ENCODE measurements at places on chromosomes 5 and 9.

- no peak for DNase-seq
Observed at GRCh38 chr5:483434-484140, 40.6 kb downstream of the EXOC3 start.

GRCh38 chr5:168362097-168362885 lies 70.8 kb downstream of the WWC1 start:
- DNase-seq, result no peak

GRCh38 chr9:132622159-132622558 lies 39.8 kb downstream of the BARHL1 start:
- DNase-seq, result no peak

DNA sequence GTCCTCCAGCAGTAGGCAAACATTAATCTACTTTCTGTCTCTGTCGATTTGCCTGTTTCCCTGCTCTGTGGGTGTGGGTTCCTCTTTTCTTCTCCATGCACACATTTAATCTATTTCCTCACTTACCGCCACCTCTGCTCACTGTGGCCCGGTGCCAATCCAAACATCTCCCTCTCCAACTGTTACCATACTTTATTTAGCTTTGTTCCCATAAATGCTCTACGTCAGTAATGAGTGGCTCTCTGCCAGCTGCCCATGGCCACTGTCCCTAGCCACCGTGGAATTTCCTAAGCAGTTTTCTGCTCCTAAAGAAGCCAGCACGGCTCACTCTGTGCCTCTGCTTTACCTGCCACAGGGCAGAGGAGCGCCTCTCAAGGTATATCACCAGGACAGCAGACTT lies 19.5 kb upstream of the GOLPH3 start:
- DNase-seq, result peak; percentile 95

DNA sequence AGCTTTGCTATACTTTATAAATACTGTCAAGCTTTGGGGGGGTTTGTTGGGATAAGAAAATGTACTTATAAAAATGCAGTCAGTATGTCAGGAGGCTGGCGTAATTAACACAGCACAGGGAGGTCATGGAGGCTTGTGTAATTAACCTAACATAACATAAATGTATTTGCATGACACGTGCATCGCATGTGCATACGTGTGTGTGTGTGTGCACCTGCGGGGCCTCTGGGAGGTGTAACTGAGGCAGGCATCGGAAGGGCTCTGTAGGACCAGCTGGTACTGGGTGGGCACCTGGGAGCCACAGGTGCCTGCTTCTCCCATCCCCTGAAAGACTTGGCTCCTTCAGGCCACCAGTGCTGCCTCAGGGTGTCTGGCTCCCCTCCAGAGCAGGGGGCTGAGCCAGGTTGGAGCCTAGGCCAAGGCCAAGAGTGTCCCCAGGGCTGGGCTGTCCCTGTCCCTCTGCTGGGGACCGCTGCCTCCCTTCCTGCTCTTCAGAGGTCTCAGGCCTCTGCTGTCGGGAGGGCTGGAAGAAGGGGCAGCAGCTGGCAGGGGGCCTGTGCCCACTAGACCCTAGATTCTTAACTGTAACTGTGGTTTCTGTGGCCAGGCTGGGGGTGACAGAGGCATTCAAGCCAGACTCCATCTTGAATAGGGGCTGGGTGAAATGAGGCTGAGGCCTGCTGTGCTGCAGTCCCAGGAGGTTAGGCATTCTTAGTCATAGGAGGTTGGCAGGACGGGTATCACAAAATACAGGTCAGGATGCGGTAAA lies 9.0 kb downstream of the FCN2 start:
- no peak for DNase-seq

DNA sequence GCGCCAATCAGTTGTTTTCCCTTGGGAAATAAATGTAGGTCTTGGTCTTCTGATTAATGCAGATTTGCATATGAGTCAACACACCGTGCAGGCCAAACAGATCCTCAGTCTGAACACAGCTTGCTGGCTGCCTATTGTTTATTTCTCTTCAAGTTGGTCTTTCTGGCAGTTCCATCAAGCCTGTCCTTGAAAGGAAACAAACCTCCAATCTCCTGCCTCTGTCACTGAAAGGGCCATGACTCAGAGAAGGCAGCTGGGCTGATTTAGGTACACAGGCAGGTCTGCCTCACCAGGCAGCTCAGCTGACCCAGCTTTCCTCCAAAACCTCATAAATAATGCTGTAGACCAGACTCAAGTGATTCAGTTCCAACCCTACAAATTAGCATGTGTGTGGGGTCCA lies 175.9 kb downstream of the MAN2A1 start:
- DNase-seq, result no peak

- DNase-seq, result no peak
Observed at GRCh38 chr5:24643880-24644279, 898 bp downstream of the CDH10 start.

DNA sequence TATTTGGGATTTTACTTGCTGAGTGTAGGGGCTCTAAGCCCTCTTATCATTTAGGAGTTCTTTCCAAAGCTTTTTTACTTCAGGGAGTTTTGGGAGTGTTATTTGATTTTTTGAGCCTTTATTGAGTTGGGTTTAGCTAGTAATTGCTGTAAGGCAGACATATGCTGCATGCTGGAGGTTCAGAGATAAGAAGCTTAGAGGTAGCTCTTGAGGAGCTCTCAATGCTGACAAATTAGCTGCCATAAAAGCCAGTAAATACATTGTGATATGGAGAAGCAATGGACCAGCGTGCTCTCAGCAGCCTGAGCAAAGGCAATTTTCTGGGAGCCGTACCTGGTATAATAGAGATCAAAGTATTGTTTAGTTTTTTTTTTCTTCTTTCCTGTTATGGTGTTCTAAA lies 11.6 kb downstream of the ARHGEF28 start:
- DNase-seq, result no peak

- DNase-seq, result peak; percentile 37
Observed at GRCh38 chr9:125558453-125559092, 148.4 kb downstream of the MAPKAP1 start.

DNA sequence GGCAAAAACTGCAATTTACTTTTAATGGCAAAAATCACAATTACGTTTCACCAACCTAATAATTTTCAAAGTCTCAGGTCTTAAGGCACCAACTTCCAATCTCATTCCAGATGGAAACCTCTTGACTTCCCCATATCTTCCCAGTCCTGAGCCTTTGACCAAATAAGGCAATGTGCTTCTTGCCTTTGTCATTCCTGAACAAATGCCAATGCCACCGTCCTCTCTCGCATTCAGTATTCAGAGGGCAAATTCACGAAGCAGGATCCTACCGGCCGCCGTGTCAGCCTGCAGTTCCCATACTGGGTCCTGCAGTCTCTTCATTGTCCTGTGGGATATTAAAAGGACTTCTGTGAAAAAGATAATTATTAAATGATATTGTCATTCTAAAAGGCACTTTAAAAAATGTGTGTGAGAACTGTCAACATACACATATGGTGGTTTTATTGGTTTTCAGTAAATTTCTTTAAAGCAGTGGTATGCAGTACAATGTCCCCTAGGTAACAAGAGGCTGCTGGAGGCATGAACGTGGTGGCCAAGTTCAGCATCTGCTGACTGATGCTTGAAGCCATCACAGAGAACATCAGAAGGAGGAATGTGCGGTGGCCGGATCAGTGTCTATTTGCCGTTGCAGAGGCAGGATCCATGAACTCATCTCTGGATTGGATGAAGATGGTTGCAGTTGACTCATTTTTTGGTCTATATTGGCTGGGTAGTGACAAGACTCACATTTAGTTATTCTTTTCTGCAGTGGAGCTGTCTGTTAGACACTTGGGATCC lies 101.4 kb upstream of the IRX4 start:
- no peak for DNase-seq

DNA sequence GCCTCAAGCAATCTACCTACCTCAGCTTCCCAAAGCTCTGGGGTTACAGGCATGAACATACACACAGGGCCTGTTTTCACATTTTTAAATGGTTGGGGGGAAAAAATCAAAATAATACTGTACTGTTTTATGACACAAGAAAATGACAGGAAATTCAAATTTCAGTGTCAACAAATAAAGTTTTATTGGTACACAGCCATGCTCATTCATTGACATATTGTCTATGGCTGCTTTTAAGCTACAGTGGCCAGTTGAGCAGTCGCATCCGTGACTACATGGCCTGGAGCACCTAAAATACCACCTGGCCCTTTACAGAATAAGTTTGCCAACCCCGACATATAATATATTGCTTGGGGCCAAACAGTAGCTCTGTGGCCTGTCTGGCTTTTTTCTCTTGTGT lies 56.4 kb upstream of the GGTA1 start:
- no peak for DNase-seq

- no peak for DNase-seq
Observed at GRCh38 chr5:72036951-72037350, 70.3 kb upstream of the MAP1B start.

- no peak for DNase-seq
Observed at GRCh38 chr5:76050134-76050533, 33.0 kb upstream of the SV2C start.

DNA sequence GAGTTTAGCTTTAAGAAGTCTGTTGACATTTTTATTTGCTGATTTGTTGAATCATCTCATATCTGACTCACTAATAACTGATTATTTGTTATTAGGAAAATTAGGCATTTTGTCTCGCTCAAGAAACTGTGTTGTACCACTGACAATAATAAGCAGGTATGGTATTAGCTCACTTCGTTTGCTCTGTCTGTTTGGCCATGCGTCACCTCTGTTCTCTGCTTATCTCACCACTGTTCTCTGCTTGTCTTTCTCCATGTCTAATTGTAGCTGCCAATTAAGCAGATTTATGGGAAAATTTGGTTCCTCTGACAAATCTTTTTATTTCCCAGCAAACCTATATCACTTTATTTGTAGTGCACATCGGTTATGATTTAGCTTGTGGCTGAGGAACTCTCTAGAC lies 138.9 kb downstream of the WDR41 start:
- DNase-seq, result no peak

DNA sequence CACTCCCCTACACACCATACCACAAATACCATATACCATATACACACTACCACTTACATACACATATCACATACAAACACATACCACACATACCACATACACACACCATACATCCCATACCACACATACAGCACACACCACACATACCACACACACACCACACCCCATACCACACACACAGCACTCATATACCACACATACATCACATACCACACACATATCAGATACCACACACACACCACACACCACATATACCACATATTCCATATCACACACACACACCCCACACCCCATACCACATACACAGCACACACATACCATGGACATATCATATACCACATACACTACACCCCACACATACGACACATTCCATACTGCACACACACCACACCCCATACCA lies 276.6 kb downstream of the GADD45G start:
- no peak for DNase-seq

DNA sequence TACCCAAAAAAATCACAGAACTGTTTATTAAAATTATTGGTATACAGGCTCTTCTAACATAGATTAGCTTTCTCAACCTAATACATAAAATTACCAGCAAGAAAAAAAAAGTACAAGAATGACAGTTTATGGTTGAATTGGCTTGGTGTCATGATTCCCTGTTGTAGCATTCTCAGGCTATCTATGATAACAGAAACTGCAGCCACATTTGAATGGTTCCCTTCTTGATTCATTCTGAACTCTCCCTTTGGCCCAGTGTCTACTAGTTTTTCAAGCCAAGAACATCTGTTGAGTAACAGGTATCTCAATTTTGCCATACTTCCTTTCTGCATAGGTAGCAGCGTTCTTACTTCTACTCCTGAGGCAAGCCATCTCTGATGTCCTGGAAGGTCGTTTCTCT lies 3.0 kb downstream of the SPIN1 start:
- DNase-seq, result no peak

DNA sequence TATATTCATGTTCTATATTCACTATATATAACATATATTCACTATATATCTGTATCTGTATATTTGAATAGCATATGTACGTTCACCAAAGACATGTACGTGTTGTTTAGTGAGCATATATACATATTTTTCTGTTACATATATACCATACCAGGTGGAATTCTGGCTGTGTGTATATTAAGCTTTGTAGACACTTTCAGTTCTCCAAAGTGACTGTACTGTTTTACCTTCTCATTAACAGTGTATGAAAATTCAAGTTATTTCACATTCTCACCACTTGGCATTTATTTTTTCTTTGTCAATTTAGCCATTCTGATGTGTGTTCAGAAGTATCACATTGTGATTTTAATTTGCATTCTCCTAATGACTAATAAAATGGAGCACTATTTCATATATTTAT lies 52.2 kb downstream of the DROSHA start:
- no peak for DNase-seq

- DNase-seq, result peak; percentile 40
Observed at GRCh38 chr5:171418982-171419687, at the start of gene FGF18. Gene FGF18 (plus strand): TSS chr5:171419647. CDS start chr5:171420200, 553 bp downstream.

DNA sequence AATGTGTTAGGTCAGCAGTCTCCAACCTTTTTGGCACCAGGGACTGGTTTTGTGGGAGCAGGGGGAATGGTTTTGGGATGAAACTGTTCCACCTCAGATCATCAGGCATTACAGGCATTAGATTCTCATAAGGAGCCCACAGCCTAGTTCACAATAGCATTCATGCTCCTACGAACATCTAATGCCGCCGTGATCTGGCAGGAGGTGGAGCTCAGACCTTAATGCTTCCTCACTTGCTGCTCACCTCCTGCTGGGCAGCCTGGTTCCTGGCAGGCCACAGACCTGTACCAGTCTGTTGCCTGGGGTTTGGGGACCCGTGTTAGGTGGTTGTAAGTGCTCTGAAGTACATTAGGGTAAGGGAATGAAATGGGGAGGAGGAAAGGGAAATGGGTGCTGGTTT lies 9.7 kb upstream of the CTNNA1 start:
- DNase-seq, result no peak

- DNase-seq, result no peak
Observed at GRCh38 chr5:37005252-37005651, 128.7 kb downstream of the NIPBL start.

- DNase-seq, result no peak
Observed at GRCh38 chr9:86668488-86668887, 278.8 kb downstream of the GAS1 start.

- no peak for DNase-seq
Observed at GRCh38 chr5:131751506-131751905, 45.3 kb downstream of the FNIP1 start.

GRCh38 chr5:68070591-68071281 lies 144.8 kb upstream of the PIK3R1 start:
- no peak for DNase-seq

DNA sequence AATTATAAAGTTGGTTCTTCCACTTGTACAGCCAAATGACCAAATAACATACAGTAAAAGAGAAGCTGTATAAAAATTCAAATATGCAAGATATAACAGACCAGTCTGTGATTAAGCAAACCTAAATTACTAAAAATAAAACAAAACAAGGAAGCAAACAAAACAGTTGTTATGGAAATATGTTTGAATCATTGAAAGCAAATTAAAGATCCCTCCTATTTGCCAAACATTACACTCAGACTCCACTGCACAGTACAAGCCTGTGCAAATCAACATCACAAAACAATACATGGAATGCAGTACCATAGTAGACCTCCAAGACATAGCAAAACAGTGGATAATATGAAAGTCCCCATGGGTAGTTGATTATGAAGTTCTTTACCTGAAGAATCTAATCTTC lies 288.1 kb upstream of the PTGER4 start:
- no peak for DNase-seq

- no peak for DNase-seq
Observed at GRCh38 chr5:132434416-132435286, 55.9 kb downstream of the IRF1 start.
